ENCODE measurements at places on chromosomes 2 and 18. TPM values are rescaled to one million over a fixed set of nuclear protein-coding genes. Genes with fewer than 3 reads are reported as not detected.

The TUBA3E gene
- total RNA-seq, result 0.13 TPM

The MOGAT1 gene
- not detected for total RNA-seq

The C2orf15 gene
- 6.2 TPM for total RNA-seq

The TUBA4B gene
- not detected for total RNA-seq

The MAP2 gene
- 0.87 TPM for total RNA-seq

DNA sequence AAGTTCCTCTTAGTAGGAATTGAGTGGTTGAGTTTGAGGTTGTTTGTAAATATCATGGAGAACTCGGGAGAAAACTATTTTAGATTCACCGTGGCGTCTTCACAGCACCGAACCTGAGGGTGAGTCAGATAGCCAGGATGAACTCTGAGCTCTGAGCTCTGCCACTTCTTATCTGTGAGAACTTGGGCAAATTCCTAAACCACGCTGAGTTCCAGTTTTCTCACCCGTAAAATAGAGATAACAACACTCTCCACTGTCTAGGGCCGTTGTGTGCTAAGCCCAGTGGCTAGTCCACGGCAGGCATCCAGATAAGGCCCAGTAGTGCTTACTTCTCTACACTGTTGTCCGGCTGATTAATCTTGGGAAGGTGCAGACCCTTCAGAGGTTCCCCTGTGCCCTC, 7.0 kb downstream of the KIF5C start:
- peaks cover 8% of the 10 kb centered on the region for H3K4me1 ChIP-seq
- no peaks in the 10 kb centered on the region for H3K27me3 ChIP-seq
- H3K4me3 ChIP-seq, result no peak overlapping the region
- DNase-seq, result no peak
- H3K27ac ChIP-seq, result no peak overlapping the region

DNA sequence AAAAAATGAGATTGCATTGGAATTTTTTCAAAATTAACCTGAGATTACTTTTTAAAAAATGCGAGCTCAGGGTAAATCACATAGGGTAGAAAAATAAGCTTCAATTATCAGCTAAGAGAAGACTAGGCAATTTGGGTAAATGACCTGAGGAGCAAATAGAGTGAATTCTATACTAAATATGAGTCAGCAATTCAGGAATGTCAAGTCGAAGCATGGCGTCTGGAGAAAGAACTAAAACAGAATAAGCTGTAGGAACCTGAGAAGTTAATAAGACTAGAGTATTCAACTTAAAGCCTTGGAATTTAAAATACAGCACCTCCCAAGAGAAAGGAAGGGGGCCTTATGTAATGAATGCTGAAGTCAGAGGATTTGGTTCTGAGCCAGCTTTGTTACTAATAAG, 487.0 kb downstream of the SUCLG1 start:
- H3K4me1 ChIP-seq, result peaks cover 2% of the 10 kb centered on the region
- H3K36me3 ChIP-seq, result peaks cover 10% of the 10 kb centered on the region
- H3K4me3 ChIP-seq, result no peak overlapping the region

- H3K36me3 ChIP-seq, result no peaks in the 10 kb centered on the region
- DNase-seq, result no peak
- H3K27me3 ChIP-seq, result no peaks in the 10 kb centered on the region
- H3K4me3 ChIP-seq, result no peak overlapping the region
- H3K27ac ChIP-seq, result no peak overlapping the region
Measured at GRCh38 chr2:164456619-164457018, 164.7 kb downstream of the GRB14 start.

DNA sequence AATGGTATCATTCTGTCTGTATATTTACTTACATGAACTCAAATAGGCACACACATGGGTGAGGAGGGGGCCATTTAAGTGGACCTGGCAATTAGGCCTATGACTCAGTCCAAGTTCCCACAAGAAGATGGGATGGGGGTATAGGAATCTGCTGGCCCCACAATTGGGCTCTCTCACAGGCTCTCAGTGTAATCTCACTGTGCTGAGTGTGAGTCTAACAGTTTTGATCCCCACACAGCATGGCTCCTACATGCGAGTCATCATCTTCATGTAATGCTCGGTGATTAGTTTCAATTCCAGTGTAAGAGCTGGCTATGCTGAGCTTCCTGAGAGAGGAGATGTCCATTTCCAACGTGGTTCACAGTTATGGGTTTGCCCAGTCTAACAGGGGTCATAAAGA, 114.0 kb downstream of the GATA6 start:
- no peak for DNase-seq
- no peak overlapping the region for H3K27ac ChIP-seq
- no peaks in the 10 kb centered on the region for H3K36me3 ChIP-seq
- no peak overlapping the region for H3K4me3 ChIP-seq
- no peaks in the 10 kb centered on the region for H3K4me1 ChIP-seq

GRCh38 chr2:78984386-78984785, 41.1 kb upstream of the REG3G start:
- no peaks in the 10 kb centered on the region for H3K36me3 ChIP-seq
- H3K4me1 ChIP-seq, result no peaks in the 10 kb centered on the region
- DNase-seq, result no peak

GRCh38 chr2:122980671-122981070, 1044.4 kb upstream of the CNTNAP5 start:
- no peak for DNase-seq
- H3K27ac ChIP-seq, result no peak overlapping the region
- peaks cover 4% of the 10 kb centered on the region for H3K36me3 ChIP-seq
- H3K4me1 ChIP-seq, result no peaks in the 10 kb centered on the region
- no peaks in the 10 kb centered on the region for H3K27me3 ChIP-seq

DNA sequence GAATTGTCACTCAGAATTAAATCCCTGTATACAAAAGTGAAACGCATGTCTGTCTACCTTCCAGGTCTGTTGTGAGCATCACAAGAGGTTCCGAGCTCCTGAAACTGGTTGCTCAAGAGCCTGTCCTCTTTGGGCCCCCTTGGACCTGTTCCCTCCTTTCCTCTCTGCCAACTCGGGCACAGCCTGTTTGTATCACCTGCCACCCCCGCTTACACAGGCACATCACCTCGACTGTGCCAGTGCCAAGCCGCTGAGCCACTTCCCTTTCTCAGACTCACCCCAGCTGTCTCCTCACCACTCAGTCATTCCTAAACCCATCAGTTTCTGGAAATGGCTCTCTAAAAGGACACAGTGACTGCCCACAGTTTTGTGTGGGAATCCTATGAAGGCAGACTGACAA, 3.1 kb downstream of the EFR3B start:
- H3K4me1 ChIP-seq, result no peaks in the 10 kb centered on the region
- peaks cover 4% of the 10 kb centered on the region for H3K27me3 ChIP-seq
- H3K27ac ChIP-seq, result no peak overlapping the region
- peaks cover 7% of the 10 kb centered on the region for H3K36me3 ChIP-seq

DNA sequence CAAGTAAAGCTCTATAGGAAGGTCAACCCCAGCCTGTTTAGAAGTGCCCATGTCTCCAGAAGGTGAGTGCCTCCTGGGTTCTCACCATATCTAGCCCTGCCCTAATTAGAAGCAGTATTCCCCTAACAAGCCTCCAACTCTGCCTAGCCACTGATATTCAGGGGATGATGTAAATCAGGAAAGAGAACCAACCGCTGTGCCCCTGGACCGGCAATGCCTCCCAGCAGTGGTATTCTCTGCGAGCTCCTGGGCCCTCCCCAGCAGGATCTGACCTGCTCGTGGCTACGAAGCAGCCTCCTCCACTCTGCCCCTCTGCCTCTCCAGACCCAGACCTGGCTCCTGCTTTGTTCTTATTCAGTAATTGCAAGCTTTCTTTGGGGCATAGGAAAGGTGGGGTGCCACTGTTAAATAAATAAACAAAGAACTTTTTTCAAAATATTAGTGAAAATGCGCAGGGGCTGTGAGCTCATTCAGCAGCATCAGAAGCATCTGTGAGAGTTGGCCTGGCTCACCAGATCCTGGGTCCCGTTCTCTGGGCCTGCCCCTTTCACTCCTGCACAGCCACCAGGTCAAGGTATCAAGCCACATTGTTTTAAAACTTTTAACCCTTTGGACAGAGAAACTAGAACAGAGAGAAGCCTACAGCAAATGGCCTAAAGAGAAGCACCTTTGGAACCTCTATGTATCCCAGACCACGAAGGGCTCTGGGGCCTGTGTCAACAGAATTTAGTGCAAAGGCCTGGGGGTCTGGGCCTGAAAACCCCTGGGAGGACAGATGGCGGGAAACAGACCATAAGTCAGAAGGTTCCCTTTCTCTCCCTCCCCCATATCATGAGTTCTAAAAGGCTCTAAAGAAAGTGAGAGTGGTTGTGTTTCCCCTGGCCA, 11.9 kb downstream of the MREG start:
- no peak for DNase-seq
- peaks cover 5% of the 10 kb centered on the region for H3K36me3 ChIP-seq
- H3K27ac ChIP-seq, result no peak overlapping the region
- no peak overlapping the region for H3K4me3 ChIP-seq

GRCh38 chr2:23953625-23954024, 13.4 kb downstream of the UBXN2A start:
- H3K27me3 ChIP-seq, result no peaks in the 10 kb centered on the region
- H3K36me3 ChIP-seq, result no peaks in the 10 kb centered on the region
- no peak overlapping the region for H3K27ac ChIP-seq
- H3K4me3 ChIP-seq, result no peak overlapping the region

- H3K4me3 ChIP-seq, result no peak overlapping the region
- H3K27me3 ChIP-seq, result no peaks in the 10 kb centered on the region
- no peak overlapping the region for H3K27ac ChIP-seq
- peaks cover 25% of the 10 kb centered on the region for H3K36me3 ChIP-seq
- DNase-seq, result no peak
Measured at GRCh38 chr18:2254977-2255376, 316.3 kb downstream of the METTL4 start.

GRCh38 chr2:189834059-189834458, 49.8 kb downstream of the PMS1 start:
- DNase-seq, result no peak
- H3K27ac ChIP-seq, result no peak overlapping the region
- H3K4me3 ChIP-seq, result no peak overlapping the region
- H3K27me3 ChIP-seq, result no peaks in the 10 kb centered on the region

DNA sequence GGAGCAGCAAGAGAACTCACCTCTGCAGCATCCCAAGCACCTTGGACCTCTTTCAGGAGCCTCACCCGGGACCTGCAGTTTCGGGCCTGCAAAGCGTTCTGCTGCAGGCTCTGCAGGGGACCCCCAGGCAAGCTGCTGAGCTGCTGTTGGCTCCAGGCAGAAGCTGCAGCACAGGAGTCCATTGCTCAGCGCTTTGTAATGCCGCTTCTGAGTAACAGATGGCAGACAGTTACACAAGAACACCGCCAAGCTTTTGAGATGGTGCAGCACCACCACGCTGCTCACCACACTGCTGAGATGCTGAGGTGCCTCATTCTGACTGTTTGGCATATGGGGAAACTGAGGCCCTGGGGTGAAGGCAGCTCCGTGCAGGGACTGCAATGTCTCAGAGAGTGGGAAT, 1.9 kb upstream of the GALNT14 start:
- H3K27ac ChIP-seq, result no peak overlapping the region
- peaks cover 6% of the 10 kb centered on the region for H3K4me1 ChIP-seq
- H3K36me3 ChIP-seq, result no peaks in the 10 kb centered on the region
- H3K27me3 ChIP-seq, result peaks cover 20% of the 10 kb centered on the region

- no peaks in the 10 kb centered on the region for H3K27me3 ChIP-seq
- no peak overlapping the region for H3K4me3 ChIP-seq
- no peak for DNase-seq
- H3K36me3 ChIP-seq, result peaks cover 8% of the 10 kb centered on the region
Measured at GRCh38 chr2:143183804-143184463, 54.7 kb downstream of the ARHGAP15 start.

DNA sequence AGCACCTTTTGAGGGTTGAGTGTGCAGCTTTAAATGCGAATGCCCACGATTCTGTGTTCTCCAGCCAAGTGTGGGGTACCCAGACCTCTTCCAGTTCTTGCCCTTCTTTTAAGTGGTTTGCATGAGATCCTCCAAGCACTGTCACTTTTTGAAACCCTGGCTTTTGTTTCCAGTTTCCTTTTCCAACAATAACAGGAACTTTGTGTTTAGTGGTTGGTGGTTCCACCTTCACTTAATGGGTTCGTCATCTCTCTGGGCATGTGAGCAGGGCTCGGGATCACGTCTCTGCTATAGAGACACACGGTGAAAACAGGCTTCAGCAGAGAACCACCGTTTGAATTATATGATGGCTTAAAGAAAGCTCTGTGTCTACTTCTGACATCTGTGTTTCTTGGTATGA, 197.6 kb downstream of the LDLRAD4 start:
- 0 out of 2 replicates have a peak, but pooled peaks cover 4% of the 10 kb centered on the region for H3K36me3 ChIP-seq
- H3K27ac ChIP-seq, result no peak overlapping the region
- DNase-seq, result no peak
- no peaks in the 10 kb centered on the region for H3K4me1 ChIP-seq

- H3K27ac ChIP-seq, result no peak overlapping the region
- H3K27me3 ChIP-seq, result no peaks in the 10 kb centered on the region
- no peaks in the 10 kb centered on the region for H3K4me1 ChIP-seq
- no peak overlapping the region for H3K4me3 ChIP-seq
- no peak for DNase-seq
Measured at GRCh38 chr2:132915812-132916549, 246.0 kb upstream of the LYPD1 start.

DNA sequence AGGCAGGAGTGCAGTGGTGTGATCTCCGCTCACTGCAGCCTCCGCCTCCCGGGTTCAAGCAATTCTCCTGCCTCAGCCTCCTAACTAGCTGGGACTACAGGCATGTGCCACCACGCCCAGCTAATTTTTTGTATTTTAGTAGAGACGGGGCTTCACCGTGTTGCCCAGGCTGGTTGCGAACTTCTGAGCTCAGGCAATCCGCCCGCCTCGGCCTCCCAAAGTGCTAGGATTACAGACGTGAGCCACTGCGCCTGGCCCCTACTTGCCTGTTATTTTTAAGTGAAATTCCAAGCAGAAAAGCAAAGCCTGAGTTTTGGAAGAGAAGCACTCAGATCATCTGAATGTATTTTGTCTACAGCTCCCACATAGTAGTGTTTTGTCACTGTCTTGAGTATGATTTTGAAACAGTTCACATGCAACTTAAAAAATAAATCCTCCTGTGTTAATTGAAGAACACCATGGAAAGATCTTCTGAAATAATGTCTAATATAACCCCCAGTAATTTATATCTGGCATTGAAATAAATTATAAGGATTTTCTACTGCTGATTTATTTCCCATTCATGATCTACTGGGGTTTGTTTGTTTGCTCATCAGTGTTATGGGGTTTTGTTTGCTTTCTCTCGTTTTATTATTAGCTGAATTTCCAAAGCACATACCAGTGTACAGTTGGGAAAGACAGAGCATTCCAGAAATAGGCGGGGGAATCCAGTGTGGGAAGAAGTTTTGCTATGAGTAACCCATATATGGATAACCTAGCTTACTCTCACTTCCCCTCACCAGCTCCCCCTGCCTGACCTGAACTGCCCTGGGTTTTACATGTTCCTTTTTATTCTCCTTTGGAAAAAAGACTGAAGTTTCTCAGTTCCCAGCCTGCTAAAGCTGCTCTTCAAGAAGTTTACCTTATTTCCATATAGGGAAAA, 80.1 kb upstream of the MAP3K20 start:
- no peak overlapping the region for H3K27ac ChIP-seq
- H3K4me3 ChIP-seq, result no peak overlapping the region
- peaks cover 3% of the 10 kb centered on the region for H3K4me1 ChIP-seq
- H3K36me3 ChIP-seq, result no peaks in the 10 kb centered on the region

GRCh38 chr2:109336296-109336695, 207.3 kb downstream of the SH3RF3 start:
- H3K27ac ChIP-seq, result no peak overlapping the region
- no peaks in the 10 kb centered on the region for H3K36me3 ChIP-seq
- no peak overlapping the region for H3K4me3 ChIP-seq
- DNase-seq, result no peak

- H3K27me3 ChIP-seq, result peaks cover 9% of the 10 kb centered on the region
- peak overlapping the region; percentile 56 for H3K4me3 ChIP-seq
- H3K36me3 ChIP-seq, result no peaks in the 10 kb centered on the region
- no peak overlapping the region for H3K27ac ChIP-seq
- no peaks in the 10 kb centered on the region for H3K4me1 ChIP-seq
- peak; percentile 68 for DNase-seq
Measured at GRCh38 chr2:88765154-88765888, 73.8 kb downstream of the RPIA start.

- no peak overlapping the region for H3K27ac ChIP-seq
- H3K36me3 ChIP-seq, result no peaks in the 10 kb centered on the region
- no peak overlapping the region for H3K4me3 ChIP-seq
Measured at GRCh38 chr2:47223980-47224379, 68.9 kb upstream of the STPG4 start.
